ENCODE measurements at places on chromosomes 13 and 19.
A peak's percentile ranks its signal among the peaks of the same experiment; 100 is the strongest.

GRCh38 chr19:926323-926588 lies 421 bp downstream of the ARID3A start:
- no peak for DNase-seq

DNA sequence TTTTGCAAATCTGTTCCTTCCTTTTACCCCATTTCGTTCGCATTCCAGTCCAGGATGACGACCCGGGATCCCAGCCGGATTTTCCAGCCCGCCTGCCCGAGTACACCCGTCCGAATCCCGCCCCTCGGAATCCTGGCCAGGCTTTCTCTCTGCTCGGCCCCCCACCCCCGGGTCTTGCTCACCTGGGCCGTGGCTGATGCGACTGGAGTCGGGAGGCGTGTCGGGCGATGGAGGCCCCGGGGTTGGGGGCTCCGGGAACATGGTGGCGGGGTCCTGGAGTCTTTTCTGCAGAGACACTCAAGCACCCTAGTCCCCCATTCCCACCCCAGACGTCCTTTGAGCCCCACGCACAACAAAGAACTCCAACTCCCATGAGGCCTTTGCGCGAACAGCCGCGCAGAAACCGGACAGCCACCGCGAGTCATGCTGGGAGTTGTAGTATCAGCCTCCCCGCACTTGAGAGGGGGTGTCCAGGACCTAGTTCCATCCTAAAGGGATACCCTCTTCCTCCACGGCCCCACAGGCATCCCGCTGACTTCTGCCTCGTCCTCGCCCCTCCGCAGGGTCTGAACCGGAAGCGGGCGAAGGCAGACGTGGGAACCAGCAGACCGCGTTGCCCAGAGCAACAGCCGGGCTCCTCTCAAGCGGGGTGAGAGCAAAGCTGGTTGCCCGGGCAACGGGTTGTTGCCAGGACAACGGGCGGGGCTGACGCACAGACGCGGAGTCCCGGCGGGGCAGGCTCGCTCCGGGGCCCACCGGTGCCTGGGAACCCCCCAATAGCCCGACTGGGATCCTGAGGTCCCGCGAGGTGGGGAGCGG lies 1.1 kb downstream of the SYT5 start:
- no peak for DNase-seq

GRCh38 chr13:80342471-80343371 lies 1.8 kb upstream of the SPRY2 start:
- DNase-seq: peak; percentile 46

DNA sequence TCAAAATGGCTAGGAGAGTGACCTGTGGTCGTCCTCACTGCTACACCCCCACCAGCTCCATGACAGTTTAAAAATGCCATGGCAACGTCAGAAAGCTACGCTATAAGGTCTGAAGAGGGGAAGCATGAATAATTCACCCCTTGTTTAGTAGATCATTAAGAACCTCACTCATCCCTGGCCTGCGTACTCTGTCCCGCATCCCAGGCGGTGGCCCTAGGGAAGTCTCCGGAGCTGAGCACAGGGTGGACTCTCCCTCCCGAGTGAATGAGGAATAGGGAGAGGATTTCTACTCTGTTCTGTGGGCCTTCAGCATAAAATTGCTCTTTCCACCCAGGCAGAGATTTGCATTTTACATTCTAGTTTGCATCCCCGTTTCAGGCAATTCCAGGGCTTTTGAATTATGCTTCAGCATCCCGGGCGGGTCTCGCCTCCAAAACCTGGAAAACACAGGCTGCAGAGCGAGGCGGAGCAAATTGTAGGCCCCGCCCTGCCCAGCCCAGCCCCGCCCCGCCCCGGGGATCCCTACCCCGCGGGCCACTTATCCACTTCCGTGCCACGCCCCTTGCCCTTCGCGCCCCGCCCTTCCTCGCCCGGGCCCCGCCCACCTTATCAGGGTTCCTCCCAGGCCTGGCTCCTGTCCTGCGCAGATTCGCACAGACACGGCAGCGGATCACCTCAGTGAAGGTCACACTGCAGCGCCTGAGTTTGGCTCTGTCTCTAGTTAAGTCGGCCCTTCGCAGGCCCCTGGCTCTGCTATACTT lies 7.5 kb upstream of the ZNF525 start:
- DNase-seq: no peak

- DNase-seq: no peak
These were observed 2.4 kb upstream of the CYTH2 start for GRCh38 chr19:48466561-48467325.

DNA sequence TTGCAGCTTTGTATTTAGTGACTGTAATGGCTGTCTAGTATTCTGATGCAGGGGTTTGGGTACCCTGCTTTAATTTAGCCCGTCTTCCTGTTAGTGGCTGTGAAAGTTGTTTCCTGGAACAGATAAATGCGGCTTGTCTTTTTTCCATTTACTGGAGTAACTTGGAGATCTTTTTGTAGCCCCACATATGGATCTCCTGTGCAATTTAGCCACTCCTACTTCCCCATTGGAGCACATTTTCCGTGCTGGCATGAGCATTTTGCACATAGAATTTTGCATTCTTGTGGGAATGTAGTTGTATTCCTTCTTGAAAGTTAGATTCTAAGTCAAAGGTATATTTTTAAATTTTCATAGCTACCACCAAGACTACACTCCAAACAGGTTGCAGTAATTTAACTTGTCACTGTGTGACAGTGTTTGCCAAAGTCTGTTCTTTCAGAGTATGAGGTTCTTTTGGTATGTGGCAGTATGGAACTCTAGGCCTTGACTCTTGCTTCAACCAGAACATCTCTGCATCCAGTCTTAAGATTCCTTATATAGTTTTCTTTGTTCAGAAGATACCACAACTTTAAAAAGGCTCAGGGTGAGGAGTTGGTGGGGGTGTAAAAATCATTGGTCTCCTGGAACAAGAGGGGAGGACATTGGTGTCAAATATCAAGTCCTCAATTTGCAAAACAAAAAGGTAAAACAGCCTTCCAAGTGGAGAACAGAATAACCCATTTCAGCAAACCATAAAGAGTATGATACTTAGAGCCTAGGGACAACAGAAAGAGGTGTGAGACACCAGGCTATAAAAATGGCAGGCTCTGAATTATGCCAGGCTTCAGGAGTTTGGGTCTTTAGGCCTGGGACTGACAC lies 21.1 kb upstream of the CCDC97 start:
- no peak for DNase-seq

DNA sequence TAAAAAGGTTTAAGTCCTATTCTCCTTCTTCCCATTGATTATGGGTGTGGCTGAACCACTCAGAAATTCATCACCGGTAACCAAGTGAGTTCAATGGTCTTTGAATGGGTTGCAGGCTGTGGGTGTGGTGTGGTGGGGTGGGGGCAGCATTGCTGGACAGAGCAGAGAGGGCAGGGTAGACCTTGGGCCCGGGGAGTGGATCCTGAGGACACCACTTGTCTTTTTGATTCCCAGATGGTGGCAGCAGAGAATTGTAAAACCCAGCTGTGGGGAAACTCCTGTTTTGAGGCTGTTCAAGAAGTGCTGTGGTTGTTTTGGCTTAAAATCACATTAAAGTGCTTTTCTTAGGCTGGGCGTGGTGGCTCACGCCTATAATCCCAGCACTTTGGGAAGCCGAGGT lies 45.8 kb upstream of the RGCC start:
- DNase-seq: peak; percentile 4

- DNase-seq: no peak
These were observed 2.2 kb downstream of the CHMP2A start for GRCh38 chr19:58552655-58553054.

DNA sequence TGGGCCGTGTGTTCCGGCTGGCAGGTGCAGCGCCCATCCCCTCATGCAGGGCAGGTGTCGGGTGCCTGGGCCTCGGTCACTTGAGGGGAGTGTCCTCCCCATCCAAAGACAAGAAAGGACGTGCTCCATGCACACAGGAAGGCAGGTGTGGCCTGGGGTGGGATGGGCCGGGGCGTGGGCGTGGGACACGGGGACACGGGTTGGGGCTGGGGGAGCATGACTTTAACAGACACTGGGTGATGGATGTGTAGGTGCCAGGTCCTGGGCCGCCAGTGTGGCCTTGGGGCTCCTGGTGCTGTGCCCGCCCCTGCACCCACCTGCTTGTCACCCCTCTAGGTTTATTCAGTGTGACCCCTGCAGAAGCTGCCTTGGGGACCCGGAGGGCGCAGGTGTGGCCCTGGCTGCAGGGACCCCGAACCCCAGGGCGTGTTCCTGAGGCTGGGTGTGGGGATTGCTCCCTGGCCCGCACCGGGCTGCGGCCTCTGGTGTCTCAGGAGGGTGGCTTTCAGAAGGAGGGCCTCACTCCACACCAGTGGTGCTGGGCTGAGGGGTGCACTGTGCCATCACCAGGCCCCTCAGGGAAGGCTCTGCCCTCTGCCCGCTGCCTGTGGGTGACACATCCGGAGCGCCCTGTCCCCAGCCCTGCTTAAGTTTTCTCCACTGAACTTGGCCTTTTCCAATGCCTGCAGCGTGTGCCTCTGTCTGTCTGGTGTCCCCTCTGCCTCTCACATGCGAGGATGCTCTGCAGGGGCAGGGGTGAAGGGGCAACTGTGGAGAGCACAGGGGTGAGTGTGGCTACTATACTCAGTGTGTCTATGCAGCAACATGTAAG lies 5.2 kb downstream of the TMEM255B start:
- DNase-seq: no peak

GRCh38 chr19:12723641-12724426 lies at the start of gene TNPO2:
TNPO2 (minus strand) TSS chr19:12723932; CDS start chr19:12720977, 2,955 bp downstream.
- DNase-seq: peak; percentile 83

DNA sequence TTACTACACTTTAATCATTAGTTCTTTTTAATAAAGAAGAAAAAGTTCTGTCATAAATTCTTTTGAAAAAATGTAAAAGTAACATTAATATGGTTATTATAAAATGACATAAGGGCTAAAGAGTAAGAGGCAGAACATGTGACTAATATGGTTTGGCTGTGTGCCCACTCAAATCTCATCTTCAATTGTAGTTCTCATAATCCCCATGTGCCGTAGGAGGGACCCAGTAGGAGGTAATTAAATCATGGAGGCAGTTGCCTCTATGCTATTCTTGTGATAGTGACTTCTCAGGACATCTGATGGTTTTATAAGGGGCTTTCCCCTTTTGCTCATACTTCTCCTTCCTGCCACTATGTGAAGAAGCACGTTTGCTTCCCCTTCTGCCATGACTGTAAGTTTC lies 104.5 kb downstream of the UGGT2 start:
- no peak for DNase-seq

GRCh38 chr19:40413291-40413845 lies at the start of gene PRX:
PRX (minus strand) TSS chr19:40413378; CDS start chr19:40407932, 5,446 bp downstream.
- no peak for DNase-seq

- no peak for DNase-seq
These were observed 26.8 kb upstream of the SACS start for GRCh38 chr13:23460309-23460708.

GRCh38 chr13:102830646-102831045 lies 15.2 kb upstream of the ERCC5 start:
- DNase-seq: no peak

- DNase-seq: no peak
These were observed 216.4 kb upstream of the SGCG start for GRCh38 chr13:22964245-22964966.

DNA sequence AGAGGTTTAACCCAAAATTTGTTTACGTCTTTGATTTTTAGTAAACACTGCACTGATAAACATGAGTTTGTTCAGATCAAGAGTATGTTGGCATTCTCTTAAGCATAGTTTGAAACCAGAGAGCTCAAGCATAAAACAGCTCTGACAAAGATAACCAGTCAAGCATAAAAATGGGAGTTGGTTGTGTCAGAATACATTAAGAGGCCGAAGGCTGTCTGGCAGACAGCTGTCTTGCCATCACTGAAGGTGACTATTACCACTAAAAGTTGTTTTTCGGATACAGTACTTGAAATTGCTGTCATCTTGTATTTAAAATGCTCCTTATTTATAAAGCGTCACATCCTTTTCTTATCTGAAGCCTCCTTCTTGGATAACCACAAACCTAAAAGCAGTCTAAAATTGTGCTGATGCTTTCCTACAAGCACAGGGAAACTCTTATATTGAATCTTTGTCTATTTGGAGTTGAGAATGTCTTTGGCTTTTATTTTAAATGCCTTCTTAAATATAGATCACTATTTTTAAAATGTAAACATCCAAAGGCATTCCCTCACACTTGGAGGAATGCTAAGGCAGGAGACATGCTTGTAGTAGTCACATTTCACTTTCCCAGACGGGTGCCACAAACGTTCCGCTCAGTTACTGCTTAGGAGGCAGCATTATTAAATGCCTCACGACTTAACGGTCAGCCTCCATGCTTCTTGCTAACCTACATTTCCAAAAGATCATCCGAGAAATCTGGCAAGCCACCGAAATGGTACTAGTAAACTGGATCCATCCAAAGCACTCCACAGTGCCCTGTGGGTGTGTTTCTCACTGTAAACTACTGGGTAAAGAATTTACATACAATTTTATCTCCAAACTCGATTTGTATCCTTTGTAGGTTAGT lies 1.5 kb downstream of the SMAD9 start:
- peak; percentile 11 for DNase-seq

DNA sequence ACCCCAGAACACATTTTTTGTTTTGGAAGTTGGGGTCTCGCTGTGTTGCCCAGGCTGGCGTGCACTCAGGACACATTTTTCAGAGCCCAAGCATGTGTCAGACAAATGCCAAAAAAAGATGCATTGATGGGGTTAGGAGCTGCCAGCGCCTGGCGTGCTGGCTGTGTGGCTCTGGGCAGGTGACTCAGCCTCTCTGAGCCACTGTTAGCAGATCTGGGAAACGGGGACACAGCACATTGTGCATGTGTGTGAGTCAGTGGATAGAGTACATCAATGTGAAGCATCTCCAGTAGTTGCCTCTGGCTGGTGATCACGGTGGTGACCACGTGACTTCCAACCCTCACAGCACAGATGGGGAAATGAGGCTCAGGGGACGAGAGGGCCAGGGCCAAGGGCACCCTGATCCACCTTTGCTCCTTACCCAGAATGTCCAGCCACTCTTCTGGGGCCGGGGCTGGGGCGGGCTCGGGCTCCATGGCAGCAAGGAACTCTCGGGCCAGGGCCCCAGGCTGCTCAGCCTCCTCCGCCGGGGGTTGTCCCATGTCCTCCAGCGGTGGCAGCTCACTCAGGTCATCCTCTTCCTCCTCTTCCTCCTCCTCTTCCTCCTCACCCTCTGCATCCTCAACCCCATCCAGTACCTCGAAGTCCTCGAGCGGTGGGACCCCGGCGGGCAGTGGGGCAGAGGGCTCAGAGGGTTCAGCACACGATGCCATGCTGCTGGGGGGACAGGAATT lies 1.9 kb downstream of the FKBP8 start:
- DNase-seq: no peak

DNA sequence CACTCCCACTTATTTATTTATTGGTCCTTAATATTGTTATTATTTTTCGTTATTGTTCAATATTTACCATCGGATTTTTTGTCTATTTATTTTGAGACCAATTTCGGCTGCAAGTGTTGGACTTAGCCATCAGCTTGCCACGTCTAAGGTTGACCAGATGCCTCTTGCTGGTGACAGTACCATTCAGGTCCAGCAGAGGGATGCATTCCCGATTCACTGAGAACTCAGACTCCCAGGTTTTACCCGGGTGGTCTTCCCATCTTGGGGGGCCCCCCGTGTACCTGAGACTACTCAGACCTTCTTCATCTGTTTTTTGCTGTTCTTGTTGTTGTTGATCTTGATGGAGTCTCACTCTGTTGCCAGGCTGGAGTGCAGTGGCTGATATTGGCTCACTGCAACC lies 1435.2 kb downstream of the UQCRFS1 start:
- no peak for DNase-seq

GRCh38 chr19:15235781-15236180 lies 3.5 kb upstream of the EPHX3 start:
- DNase-seq: no peak

All from HTR-8/SVneo (cell line).